ENCODE measurements at places on chromosomes 2 and 18.

GRCh38 chr2:10889651-10890215 lies 22.0 kb upstream of the KCNF1 start:
- no peak for DNase-seq

GRCh38 chr2:16303273-16303577 lies 362.4 kb downstream of the CYRIA start:
- DNase-seq, result no peak

DNA sequence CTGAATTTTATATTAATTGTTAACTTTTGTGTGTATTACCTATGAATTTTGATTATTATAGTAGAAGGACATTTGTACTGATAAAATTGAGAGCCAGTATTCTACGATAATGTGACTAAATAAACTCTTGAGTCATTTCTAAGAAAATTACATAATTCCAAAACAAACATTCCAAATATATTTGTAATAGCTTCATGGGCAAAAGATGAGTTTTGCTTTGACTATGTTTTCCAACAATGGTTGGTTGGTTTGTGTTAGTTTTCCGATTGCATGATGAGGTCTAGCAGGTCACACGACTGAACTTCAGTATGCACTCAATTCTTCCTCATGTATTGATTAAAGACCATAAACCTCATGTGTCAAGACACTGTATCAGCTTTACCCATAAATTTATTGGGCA lies 71.7 kb upstream of the WDR75 start:
- DNase-seq, result no peak

- no peak for DNase-seq
Measured at GRCh38 chr18:29652797-29653196, 1389.7 kb downstream of the DSC3 start.

DNA sequence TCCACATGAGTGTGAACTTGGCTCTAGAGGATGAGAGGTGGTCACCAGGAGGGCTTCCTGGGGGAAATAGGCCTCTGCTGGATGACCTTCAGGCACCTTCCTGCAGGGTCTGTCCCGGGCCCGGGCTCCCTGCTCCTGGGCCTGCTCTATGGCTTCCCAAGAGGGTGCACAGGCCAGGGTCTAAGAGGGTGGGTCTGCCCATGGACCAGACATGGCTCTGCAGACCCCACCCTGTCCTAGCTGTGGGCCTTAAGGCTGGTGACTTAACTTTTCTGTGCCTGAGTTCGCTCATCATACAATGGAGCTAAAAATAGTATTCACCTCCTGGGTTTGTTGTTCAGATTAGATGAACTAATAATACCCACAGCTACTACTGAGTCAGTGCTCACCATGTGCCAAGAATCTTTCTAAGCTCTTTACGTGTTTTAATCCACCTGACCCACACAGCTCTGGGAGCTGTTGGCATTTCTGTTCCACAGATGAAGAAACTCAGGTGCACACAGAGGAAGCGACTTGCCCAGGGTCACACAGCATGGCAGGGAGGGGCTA lies 14.4 kb downstream of the INHBB start:
- DNase-seq, result no peak

- no peak for DNase-seq
Measured at GRCh38 chr2:37554155-37554510, 117.3 kb downstream of the CDC42EP3 start.

- DNase-seq, result no peak
Measured at GRCh38 chr2:23491591-23492336, 106.8 kb downstream of the KLHL29 start.

GRCh38 chr2:197940382-197940781 lies 136.0 kb downstream of the PLCL1 start:
- no peak for DNase-seq

DNA sequence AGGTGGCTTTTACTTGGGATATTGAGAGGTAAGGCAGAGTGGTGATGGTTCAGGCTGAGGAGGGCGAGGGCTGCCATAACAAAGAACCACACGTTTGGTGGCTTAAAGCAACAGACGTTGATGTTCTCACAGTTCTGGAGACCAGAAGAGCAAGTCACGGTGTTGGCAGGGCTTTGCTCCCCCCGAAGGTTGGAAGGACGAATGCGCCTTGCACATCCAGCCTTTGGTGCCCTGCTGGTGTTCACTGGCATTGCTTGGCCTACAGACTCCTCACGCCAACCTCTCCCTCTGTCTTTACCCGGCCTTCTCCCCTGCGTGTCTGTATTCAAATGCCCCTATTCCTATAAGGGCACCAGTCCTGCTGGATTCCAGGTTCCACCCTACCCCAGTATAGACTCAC lies 125.4 kb downstream of the TPO start:
- DNase-seq, result no peak

DNA sequence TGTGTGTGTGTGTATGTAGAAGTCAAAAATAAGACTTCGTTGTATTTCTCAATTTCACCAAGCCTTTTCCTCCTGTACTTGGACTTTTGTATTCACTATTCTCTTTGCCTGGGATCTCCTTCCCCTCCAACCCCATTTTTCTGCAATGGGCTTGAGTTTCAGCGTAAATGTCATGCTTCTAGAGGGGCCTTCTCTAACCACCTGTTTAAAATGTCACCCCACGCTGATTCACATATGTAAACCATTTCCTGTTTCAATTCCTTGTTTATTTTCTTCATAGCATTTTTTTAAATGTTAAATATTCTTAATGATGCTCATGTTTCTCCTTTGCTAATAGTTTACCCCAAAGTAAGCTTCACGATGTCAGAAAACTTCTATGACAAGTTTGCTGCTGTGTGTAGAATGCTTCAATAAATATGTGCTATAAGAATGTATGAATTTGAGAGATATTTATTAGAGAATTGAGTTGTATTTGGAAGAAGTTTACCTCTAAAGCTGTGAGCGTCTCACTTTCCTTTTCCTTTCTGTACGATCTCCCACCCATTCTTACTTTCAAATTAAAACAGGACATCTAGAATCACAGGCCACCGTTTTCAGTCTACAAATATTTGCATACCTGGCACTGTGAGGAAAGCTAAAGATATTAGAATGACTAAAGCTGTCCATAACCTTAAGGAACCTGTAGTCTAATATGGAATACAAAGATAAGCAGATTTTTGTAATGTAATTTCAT lies 762.4 kb downstream of the LRRTM4 start:
- DNase-seq, result no peak

DNA sequence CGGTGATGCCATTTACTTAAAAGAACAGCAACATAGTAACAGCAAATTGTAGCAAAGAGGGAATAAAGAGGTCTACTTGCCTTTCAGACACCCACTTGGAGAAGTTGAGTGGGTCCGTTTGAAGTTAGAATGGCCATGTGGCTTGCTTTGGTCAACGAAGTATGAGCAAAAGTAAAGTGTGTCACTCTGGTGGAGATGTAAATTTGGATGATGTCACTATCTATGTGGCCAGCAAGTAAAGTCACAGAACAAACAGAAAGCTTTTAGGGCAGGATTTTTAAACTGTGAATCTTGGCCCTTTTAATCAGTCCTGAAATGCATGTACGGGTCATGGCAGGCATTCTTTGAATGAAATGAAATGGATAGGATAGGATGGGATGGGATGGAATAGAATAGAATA lies 120.3 kb downstream of the PAX3 start:
- DNase-seq, result no peak

DNA sequence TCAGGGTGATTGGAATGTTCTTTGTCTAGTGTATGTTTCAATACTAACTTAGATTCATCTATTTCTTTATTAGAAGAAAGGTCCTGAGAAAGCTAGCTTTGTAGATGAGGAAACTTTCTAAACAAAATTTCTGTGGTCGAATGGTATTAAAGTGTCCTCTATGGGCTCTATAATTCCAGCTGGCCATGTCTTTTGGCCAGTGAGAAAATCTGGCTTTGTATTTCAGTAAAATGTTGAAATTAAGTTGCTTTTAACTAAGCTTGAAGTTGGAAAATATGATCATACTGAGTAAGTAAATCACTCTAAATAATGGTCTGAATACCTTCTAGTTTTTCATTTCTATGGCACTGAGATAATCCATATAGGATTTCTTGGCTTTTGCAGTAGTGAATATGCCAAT lies 148.8 kb downstream of the RDH14 start:
- no peak for DNase-seq

DNA sequence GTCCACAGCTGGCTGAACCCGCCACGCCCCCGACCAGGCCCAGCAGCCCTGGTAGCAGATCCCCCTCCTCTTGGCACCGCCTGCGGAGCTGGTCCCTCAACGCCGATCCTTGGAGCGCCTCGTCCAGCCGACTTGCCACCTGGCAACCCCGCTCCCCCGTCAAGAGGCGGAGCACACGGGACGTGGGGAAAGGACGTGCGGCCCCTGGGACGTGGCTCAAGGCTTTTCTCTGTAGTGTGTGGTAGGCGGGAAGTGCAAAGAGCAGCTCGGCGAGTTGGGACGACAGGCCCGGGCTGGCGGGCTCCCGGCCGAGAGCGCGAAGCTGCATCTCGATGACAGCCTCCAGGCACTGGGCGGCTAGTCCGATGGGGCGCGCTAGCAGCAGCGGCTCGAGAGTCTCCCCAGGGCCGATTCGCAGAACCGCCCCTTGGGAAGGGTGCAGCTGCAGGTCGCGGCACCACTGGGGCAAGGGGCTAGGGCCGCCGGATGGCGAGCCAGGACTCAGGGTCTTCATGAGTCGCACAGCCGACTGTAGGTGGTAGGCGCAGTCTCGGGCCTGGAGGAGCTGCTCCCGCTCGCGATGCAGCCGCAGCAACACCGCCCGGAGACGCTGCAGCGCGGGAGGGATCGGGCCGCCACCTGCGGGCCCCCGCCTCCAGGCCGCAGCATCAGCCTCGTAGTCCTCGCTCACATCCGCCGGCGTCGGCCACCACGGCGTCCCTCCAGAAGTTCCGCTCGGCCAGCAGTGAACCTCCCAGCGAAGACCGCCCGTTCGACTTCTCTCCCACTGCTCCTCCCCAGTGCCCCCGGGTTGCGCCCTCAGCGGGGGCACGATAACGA lies 617 bp downstream of the CCDC142 start:
- no peak for DNase-seq

DNA sequence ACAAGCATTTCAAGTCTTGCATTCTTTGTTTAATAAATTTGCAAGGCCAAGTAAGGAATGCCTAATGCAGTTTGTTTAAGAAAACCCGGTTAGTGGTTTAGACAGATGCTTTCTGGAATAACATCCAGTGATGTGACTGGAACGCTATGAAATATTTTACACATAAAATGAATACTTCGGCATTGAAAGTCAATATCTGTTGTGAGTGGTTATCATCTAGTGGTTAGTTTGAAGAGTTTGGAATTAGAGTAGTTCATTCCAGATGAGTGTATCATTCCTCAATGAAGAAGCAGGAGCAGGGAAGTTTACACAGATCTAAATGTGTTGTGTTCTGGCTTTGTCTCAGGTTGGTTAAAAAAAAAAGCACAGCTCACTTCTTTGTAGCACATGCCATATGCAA lies 608.0 kb upstream of the PIK3C3 start:
- no peak for DNase-seq

DNA sequence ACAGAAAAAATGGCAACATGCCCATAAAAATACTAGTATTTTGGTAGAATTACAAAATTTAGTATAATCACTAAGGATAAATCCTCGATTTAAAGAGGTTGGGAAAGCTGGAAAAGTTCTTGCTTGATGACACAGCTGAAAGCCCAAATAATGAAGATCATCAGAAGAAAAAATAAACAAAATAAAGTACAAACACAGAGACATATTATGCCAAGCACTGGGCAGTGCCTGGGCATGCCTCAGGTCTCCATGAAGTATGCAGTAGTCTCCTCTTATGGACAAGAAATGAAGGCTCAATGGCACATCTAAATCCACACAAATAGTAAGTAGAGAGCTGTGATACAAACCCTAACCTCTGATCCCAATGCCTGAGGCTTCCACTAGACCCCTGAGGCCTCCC lies 57.7 kb downstream of the RNU4ATAC start:
- no peak for DNase-seq

DNA sequence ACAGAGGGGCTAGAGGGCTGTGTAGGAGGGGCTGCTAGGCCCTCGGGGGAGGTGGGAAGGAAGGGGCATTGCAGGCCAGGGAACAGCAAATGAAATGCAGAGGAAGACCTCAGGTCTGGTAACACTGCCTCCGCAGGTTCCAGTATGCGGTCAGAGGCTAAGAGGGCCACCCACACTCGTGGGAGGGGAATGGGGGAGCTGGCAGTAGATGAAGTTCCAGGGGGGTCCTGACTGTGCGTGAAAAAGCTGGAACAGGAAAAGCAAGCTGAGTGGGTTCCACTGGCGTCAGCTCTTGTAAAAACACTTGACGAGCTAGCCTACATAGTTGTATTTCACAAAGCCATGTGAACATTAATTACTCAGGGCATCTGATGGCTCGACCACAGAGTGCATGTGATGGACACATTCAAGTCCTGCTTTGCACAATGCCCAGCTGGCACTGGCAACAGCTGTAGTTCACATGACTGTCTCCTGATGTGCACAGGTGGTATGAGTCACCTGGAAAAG lies 29.0 kb upstream of the PTPN4 start:
- no peak for DNase-seq

DNA sequence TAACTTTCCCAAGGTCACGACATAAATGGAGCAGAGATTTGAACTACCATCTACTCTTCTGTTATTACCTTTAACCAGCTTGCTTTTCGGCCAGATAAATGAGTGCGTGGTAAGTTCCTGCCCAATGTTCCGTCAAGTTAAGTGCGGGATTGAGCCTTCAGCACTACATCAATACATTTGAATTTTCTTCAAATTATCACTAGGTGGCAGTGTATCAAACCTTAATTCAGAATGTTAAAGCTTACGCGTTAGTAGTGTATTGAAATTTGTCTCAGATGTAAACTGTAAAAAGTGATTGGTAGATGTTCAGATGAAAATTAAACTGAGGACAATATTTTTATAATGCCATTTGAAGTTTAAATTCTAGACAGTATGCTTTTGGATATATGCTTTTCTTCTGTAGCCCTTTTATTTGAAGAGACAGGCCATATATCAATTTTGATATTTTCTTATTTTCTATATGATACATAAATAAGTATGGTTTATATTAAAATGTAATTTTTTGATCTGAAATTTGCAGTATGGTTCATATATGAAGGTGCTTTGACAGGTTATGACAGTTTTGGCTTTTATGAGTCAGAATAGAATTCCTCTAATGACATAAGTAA lies 681.3 kb downstream of the ADCYAP1 start:
- DNase-seq, result peak; percentile 4

- no peak for DNase-seq
Measured at GRCh38 chr2:146572598-146572997, 1272.2 kb upstream of the ACVR2A start.

GRCh38 chr2:73269686-73270465 lies 14.4 kb downstream of the FBXO41 start:
- no peak for DNase-seq

- peak; percentile 22 for DNase-seq
Measured at GRCh38 chr2:52810460-52810859, 957.1 kb upstream of the CHAC2 start.

Measured in large intestine (tissue), 12 donors.